ENCODE measurements at places on chromosomes 7 and 10.

GRCh38 chr7:31093282-31093681 lies 41.2 kb downstream of the ADCYAP1R1 start:
- no peak for DNase-seq

- DNase-seq: no peak
Observed at GRCh38 chr7:48458701-48459524, 287.7 kb downstream of the ABCA13 start.

DNA sequence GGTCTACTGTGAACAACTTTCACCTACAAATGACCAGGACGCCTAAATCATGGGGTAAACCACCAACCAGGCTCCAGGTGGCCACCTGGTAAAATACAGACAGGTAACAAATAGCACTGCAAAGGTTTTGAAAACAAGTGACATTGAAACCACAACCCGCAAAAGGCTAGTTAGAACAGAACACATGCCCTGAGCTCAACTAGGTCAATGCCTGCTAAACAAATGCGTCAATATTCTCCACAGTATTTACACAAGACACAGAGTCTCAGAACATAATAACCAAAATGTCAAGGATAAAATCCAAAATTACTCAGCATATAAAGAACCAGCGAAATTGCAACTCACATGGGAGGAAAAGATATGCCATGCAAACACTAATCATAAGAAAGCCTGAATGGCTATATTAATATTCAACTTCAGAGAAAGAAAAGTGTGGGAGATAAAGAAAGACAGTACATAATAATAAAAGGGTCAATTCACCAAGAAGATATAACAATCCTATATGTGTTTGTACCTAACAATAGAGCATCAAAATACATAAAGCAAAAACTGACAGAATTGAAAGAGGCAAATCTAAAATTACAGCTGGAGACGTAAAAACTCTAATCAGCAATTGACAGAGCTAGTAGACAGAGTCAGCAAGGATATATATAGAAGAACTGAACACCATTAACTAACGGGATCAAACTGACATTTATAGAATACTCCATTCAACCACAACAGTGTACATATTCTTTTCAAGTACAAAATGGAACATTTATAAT lies 47.6 kb downstream of the SMURF1 start:
- no peak for DNase-seq

- DNase-seq: no peak
Observed at GRCh38 chr10:123555616-123556015, 110.5 kb upstream of the GPR26 start.

DNA sequence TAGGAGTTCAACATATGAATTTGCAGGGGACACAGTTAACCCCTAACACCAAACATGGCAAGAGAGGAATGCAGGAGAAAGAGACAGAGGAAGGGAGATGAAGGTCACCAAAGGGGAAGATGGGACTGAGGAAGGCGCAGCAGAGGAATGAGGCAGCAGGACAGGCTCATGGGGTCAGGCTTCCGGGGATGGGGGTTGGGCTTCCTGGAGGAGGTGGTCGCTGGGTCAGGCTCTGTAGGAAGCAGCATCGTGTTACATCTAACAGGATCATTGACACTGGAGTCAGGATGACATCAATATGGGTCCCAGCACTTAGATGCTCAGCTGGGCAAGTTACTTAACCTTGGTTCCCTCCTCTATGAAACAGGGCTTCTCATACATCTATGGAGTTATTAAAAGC lies 113.2 kb downstream of the NPTX2 start:
- no peak for DNase-seq

DNA sequence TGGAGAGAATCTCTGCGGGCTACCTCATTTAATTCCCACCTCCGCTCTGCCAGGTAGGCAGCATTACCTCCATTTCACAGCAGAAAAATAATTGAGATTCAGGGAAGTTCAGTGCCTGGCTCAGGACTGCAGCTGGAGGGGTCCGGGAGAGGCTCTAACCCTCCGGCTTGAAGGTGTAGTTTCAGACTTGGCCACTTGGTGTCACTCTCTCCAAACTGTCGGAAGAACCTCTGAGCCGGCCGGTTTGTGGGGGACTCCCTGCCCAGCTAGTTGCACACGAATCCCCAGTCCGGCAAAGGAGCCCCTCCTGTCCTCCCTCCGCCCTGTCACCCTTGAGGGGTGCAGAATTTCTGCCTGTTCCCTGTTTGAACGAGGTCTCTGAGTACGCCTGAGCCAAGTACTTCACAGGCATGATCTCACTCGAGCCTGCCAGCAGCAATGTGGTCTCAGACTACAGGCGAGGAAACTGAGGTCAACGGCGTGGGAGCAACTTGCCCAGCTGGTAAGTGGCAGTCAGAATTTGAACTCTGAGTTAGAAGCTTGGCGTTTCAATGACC lies 144.7 kb upstream of the ZNF716 start:
- DNase-seq: no peak

GRCh38 chr7:128777156-128778123 lies 1.8 kb upstream of the OPN1SW start:
- DNase-seq: no peak

GRCh38 chr7:19663816-19664462 lies 44.9 kb downstream of the POLR1F start:
- no peak for DNase-seq

DNA sequence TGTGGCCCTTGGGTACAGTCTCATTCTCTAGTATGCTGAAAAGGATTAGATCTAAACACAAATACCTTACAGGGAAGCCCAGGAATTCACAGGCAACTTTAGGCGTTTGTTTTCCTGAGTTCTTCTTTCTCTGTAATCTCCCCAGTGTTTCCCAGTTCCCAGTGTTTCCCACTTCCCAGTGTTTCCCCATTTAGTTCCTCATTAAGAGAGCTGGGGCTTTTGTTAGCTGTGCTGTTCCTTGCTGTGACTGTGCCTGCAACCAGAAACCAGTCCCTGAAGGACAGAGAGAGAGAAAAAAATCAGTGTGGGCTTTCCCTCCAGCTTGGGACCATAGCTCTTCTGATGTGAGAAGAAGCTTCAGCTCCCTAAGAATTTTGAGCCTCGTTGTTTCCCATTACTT lies 802.9 kb upstream of the COBL start:
- DNase-seq: no peak

DNA sequence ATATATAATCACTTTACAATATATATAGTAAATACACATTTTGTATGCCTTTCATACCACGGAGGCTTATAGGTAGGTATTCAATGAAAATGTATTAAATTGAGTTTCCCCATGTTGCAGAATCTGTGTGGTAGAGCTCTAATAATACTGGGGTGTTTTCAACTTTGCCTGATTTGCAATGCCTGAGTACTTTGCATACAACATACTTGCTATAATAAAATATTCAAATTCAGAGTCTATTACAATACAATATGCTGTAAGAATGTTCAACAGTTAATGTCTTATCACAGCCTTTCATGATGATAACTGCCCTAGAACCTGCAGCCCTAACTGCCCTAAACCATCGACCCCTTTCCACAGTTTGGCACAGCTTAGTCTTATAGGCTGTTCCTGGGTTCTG lies 114.6 kb downstream of the DGKI start:
- no peak for DNase-seq

- no peak for DNase-seq
Observed at GRCh38 chr7:11615174-11615573, 216.8 kb downstream of the THSD7A start.

DNA sequence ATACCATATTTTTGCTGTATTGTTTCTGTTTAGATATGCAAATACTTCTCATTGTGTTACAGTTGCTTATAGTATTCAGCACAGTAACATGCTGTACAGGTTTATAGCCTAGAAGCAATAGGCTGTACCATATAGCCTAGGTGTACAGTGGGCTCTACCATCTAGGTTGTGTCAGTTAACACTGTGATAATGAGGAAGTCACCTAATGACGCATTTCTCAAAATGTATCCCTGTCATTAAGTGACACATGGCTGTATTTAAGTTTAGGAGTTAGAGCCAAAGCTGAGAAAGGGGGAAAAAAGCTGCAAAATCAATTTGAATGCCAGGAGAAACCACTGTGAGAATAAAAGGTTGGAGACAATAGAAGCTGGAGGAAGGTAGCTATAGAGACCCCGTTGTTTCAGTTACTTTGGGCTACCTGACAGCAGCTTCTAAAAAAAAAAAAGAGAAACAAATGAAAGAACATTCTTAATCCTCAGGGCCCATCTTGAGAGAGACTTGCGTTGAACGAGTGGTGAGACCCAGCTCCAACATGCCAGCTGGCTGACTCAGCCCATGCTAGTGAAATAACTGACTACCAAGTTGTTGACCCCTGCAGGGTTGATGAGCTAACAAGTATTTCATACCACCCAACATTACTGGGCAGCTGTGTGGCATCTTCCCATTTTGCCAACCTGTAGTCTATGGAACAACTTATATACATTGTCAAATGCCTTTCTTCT lies 8.7 kb downstream of the STARD3NL start:
- no peak for DNase-seq

GRCh38 chr10:129774736-129775401 lies 189.2 kb downstream of the EBF3 start:
- DNase-seq: no peak

DNA sequence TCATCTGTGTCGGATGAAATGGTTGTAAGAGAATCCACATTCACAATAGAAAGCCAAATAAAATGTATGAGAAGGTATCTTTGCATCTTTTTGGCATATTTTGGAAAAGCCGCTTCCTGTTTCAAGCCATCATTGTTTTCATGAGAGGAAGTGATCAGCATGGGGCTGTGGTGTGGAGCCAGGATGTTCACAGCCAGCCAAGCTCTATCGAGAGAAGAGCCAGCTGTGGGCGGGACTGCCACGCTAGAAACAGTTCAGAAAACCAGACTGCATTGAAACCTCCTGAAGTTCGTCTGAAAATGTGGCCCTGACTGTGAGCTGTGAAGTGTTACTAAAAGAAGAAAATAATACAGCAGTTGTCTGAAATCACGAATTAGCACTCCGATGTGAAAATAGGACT lies 21.2 kb upstream of the NPS start:
- no peak for DNase-seq

DNA sequence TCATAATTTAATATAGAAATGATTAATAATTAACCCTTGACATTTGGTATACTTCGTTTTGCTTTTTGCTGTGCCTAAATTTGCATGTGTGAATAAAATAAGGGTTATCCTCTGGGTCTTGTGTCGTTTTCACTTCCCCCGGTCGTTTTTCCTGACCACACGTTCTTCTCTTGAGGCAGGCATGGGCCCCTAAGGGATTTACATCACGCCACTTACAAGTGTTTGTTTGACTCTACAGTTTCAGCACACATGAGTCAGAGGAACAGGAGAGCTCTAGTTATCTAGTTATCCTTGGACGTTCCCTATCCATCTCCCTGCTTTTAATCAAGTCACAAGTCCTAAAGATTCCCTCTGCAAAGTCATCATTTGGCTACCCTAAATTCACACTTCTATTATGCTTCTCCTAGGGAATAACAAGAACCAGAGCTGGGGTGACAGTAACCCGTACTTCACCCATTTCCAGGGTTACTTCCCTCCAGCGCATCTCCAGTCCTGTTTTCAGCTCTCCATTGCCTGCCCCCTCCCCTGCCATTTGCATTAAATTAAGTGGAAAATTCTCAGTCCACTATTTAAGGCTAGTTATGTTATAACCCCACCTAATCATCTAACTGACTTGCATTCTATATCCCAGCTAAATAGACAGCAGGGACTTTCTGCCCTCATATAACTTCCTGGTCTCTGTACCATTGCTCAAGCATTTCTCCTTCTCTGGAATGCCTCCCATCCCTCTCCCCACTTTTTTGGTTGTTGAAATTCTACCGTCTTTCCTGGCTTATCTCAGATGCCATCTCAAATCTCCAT lies 206.9 kb downstream of the PTEN start:
- DNase-seq: no peak

DNA sequence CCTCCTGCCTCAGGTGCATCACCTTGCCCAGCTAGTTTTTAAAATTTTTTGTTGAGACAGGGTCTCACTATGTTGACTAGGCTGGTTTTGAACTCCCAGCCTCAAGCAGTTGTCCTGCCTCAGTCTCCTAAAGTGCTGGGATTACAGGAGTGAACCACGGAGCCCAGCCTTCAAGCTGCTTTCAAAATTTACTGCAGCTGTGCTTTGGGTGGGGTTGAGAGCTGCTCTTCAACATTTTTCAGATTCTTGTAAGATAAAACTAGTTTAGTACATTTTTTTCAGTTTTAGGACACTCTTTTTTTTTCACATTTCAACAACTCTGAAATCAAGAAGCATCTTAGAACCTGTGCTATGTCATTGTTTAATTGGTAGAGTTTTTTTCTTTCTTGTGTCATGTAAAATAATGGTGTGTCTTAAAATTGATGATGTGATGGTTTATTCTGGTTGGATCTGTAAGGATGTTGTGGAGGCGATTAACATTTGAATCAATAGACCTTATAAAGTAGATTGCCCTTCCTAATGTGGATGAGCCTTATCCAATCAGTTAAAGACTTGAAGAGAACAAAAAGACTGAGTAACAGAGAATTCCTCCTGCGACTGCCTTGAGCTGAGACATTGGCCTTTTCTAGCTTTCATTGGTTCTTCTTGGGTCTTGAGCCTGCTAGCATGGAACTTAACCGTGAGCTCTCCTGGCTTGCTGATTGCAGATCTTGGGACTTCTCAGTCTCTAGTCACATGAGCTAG lies 13.5 kb downstream of the PLEKHA8 start:
- no peak for DNase-seq

DNA sequence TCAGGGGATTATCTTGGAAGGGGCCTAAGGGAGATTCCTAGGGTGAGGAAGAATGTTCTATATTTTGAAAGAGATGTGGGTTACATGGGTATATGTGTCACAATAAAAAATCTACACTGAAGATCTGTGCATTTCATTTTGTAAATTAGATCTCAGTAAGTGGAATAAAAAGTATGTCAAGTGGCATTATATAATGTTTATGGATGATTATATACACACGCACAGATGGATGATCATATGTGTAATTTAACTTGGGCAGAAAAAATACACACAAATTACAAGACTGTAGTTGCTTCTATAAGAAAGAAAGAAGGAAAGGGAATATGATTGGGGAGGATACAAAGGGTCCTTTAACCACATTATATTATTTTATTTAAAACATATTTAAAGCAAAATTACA lies 18.5 kb downstream of the ASZ1 start:
- DNase-seq: no peak

GRCh38 chr10:115272482-115272881 lies 179.3 kb downstream of the ATRNL1 start:
- no peak for DNase-seq

DNA sequence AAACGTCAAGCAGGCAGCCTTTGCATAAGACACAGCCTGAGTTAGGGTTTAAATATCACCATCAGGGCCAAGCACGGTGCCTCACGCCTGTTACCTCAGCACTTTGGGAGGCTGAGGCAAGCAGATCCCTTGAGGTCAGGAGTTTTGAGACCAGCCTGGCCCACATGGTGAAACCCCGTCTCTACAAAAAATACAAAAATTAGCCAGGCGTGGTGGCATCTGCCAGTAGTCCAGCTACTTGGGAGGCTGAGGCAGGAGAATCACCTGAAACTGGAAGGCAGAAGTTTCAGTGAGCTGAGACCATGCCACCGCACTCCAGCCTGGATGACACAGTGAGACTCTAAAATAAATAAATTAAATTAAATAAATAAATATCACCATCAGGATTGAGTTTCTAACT lies 33.0 kb downstream of the SRPK2 start:
- no peak for DNase-seq

GRCh38 chr7:73341877-73342276 lies 13.9 kb downstream of the FKBP6 start:
- no peak for DNase-seq

- no peak for DNase-seq
Observed at GRCh38 chr7:50182759-50183158, 89.7 kb upstream of the ZPBP start.
